ENCODE measurements at places on chromosomes 4 and X. TPM values are rescaled to one million over a fixed set of nuclear protein-coding genes. Genes with fewer than 3 reads are reported as not detected.

GRCh38 chr4:80307774-80308465 lies 27.6 kb upstream of the CFAP299 start:
- no peak for DNase-seq

GRCh38 chrX:68060506-68061205 lies 372.6 kb downstream of the OPHN1 start:
- DNase-seq = no peak

- no peak for DNase-seq
Measured at GRCh38 chrX:150767475-150768131, 74.4 kb downstream of the MTMR1 start.

GRCh38 chr4:41148292-41148691 lies 66.0 kb downstream of the APBB2 start:
- DNase-seq = no peak

GRCh38 chr4:174928575-174929253 lies 10.6 kb downstream of the ADAM29 start:
- DNase-seq = no peak

DNA sequence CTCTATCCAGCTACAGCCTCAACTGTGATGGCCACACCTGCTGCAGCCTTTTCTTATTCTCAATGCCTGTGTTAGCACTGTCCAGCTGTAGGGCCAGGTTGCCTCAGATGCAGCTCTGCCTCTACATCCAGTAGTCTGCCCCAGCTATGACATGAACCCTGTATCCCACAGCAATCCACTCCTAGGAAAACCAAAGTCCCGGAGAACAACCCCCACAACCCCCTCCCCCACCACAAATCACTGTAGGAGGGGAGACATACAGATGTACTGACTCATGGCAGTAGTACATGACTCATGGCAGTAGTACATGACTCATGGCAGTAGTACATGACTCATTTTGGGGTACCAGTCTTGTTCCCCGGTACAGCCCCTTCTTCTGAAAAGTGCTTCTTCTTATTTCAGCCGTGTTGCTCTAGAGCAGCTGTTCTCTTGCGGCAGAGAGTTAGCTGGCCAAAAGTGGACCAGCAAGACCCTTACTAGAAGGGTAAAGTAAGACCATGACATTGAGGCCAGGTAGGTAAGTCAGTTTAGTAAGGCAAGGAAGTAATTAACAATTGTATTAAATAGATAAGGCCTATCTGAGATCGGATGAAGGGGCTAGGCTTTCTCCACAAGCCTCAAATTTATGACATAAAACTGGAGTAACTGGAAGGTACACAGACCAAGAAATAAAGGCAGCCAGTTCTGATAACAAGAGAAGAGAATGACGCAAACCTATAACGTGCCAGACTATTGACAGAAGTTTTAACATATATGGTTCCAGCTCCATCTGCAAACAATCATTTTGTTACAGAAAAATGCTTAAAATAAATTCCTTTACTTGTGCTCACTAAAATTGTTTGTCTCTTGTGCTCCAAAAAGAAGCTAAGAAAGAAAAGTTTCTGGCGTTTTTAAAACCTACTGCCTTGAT lies 221.4 kb downstream of the TACR3 start:
- DNase-seq = no peak

DNA sequence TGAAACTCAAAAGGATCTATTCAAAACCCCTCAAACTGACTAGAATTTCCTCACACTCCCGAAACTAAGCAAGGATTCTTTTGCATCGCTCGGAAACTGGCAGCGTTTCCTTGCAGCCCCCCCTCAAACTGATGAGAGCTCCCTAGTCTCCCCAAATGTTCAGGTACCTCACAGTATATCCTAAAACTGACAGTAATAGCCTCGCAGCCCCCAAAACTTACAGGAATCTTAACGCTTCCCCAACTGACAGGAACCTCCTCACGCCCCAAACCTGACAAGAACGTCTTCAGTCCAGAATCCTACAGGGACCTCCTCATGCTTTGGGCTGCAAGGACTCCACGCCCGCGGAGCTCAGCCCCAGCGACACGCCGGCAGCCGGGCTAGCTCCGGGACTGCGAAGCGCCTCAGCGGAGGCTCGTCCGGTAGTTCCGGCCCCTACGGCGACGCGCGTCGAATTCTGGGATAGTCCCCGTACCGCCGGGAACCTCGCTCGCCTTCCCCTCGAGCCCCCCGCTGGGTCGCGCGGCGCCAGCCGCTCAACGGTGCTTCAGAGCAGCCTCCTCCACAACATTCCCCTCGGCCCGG lies 640 bp downstream of the PHF8 start:
- peak; percentile 47 for DNase-seq

DNA sequence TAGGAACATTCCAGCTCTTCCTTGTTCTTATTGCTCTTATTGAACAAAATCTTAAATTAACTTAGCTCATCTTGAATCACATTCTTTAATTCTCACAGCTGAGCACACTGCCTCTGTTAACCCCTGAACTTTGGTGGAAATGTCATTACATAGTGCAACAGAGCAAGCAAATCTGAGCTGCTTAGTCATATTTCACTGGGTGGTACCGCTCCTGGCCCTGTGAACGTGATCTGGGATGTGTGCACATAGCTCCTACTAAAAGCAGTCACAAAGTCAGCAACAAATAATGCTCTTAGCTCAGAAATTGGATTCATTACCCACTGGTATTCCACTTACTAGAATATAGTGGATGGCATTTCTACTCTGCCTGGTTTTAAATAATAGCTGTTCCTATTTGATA lies 27.9 kb downstream of the ARHGEF6 start:
- DNase-seq = no peak

- DNase-seq = peak; percentile 72
Measured at GRCh38 chrX:153032397-153033118, 23.7 kb upstream of the PNMA3 start.

The SSX2 gene
- not detected for polyA plus RNA-seq

The TKTL1 gene
- polyA plus RNA-seq = 10.2 TPM

The MAP3K15 gene
- polyA plus RNA-seq = 0.11 TPM

The PRRG3 gene
- 0.61 TPM for polyA plus RNA-seq

The HSFX2 gene
- 1.3 TPM for polyA plus RNA-seq

The IQSEC2 gene
- 7.7 TPM for polyA plus RNA-seq
